T-cell (primary cell): ENCODE measurements at places on chromosomes 3 and 15.
A peak's percentile ranks its signal among the peaks of the same experiment; 100 is the strongest.

DNA sequence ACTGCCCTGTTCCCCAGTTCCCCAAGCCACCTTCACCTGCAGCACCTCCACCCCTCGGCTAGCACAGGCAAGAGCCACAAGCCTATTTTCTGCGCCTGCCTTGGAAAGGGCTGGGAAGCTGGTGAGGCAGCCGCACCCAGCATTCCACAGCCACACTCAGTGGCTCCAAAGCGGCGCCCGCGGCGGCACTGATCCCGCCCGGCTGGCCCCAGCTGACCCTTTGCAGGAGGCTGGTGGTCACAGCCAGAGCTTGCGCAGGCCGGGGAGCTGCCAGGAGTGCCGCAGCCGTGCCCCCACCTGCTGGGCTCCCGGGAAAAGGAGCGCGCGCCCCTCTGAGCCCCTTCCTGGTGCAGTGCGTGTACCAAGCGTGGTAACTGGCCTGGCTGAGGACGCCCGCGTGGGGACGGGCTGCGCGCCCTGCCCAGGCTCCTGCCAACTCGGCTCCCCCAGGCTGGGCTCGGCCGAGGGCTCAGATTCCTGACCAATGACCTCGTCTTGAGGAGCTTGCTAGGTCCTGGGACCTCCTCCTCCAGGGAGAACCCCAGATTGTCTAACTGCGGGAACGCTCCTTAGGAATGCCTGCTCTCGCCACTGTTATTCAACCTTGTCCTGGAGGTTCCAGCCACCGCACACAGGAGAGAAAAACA is 13.3 kb downstream of the GRAMD2A start:
- DNase-seq, result no peak

- peak; percentile 4 for DNase-seq
These were observed 64.3 kb upstream of the GOLGA8B start for GRCh38 chr15:34647569-34648293.

GRCh38 chr3:172189987-172190603 is 150.7 kb downstream of the FNDC3B start:
- no peak for DNase-seq

DNA sequence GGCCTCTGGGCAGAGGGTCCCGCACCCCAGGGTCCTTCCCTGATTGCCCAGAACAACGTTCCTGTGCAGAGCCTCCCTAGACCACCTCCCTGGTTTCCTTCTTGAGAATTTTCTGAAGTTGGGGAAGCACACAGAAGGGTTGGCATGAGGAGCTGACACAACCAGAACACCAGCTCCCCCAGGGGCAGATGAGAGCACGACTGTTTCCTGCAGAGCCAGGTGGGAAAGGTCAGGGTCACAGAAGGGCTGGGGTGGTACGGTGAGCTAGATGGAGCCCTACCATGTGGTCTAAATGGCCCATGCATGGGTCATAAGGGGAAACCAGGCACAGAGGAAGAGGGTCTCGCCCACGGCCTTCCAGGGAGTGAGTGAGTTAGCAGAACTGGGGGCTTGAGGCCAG is 10.4 kb downstream of the PPCDC start:
- DNase-seq, result no peak

DNA sequence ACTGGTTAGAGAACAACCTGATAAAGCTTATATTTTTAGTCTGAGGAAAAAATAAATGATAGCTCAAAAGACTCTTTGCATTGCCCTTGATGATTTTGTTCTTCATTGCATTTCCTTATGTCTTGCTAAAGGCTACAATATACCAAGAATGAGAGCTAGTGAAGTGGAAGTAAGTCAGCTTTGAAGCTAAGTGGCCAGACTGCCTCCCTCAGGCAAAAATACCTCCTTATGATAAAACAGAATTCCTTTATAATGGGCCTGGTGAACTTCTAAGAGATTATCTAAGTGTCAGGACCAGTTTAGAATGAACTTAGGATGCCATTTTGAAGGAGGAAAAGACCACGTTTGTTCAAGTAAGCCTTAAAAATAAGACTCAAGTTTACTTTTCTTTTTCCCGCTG is 678.4 kb downstream of the ROBO2 start:
- no peak for DNase-seq

GRCh38 chr15:79433276-79433990 is 1.3 kb downstream of the MINAR1 start:
- no peak for DNase-seq

DNA sequence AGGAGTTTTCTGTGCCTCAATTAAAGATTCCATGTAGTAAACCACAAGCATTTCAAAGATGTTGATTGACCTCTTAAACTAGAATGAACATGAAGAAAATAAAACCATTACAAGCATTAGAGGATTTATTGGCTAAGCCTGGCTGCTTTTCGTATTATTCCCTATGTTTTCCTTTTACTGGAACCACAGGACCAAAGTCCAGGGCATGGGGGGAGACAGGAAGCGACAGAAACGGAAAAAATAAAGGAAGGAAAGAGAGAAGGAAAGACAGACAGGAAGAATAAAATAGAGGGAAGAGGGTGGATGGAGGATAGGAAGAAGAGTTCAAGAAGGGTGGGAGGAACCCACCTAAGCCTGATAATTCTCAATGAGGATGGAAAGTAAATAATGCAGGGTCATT is 169.9 kb downstream of the SHQ1 start:
- DNase-seq, result no peak

DNA sequence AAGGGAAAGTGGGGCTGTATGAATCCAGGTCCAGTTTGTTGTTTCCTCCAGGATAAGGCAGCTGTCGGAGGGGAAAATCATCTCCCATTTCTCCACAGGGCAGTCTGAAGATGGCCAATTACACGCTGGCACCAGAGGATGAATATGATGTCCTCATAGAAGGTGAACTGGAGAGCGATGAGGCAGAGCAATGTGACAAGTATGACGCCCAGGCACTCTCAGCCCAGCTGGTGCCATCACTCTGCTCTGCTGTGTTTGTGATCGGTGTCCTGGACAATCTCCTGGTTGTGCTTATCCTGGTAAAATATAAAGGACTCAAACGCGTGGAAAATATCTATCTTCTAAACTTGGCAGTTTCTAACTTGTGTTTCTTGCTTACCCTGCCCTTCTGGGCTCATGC is 911 bp downstream of the CCRL2 start:
- DNase-seq, result no peak

- no peak for DNase-seq
These were observed 191.3 kb downstream of the THSD4 start for GRCh38 chr15:71306538-71306937.
